ENCODE measurements at places on chromosomes 11 and 22.

DNA sequence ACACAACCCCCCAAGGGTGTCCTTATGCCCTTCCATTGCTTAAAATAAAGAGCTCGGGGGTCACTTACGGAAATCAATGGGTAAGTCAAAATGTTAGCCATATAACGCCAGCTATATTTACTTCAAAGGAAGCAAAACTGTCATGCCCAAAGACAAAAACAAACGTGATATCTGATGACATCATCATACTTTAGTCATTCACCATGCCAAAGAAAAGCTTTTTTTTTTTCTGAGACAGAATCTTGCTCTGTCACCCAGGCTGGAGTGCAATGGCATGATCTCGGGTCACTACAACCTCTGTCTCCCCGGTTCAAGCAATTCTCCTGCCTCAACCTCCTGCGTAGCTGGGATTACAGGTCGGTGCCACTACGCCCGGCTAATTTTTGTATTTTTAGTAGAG, 47.7 kb upstream of the SC5D start:
- no peak for DNase-seq

- DNase-seq, result no peak
These were observed 20.2 kb upstream of the ST14 start for GRCh38 chr11:130139401-130139800.

GRCh38 chr11:70399681-70400112, 1.4 kb downstream of the CTTN start:
- DNase-seq, result no peak

DNA sequence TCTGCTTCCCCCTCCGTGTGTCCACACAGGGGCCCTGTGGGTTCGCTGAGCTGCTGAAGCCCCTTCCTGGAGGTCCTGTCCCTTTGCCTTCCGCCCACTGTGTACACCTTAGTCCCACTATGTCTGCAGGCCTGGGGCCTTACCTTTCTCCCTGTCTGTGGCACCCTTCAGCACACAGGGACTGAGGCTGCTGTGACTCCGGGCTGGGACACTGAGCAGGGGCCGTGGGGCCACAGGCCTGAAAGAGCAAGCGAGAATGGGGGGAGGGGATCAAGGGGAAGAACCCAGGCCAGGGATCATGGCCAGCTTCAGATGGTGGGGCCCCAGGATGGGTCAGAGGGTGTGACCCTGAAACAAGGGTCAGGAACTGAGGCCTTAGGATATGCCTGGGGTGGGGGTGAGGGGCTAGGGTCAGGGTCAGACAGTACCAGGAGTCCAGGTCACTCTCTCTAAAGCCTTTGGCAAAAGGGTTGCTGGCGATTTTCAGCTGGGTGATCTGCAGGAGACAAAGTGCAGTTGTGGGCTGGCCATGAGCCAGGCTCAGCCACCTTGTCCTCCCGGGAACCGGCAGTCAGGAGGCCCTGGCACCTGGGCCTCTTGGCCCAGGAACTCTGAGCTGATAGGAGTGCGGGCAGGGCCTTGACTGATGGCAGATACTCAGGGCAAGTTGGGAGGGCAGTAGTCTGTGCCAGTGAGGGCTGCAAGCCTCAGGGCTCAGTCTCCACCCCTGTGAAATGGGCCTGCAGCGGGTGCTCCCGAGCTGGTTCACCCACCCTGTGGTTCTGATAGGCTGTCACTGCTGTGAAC, 2.6 kb upstream of the NUDT8 start:
- no peak for DNase-seq

DNA sequence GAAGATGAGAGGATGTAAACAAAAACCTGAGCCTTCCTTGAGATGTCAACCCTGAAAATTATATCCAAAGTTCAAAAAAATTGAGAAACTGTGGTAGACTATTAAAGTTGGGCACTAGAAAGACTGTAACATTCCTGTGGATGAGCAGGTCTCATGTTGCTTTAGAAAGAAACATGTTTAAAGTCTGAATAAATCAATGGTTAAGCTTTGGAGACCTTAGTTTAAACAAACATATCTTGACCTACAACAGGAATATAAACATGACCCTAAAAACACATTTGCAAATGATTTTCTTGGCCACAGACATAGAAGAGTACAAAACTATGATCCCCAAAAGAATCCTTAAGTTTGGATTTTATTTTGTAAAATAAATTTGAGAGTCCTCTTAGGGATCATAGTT, 38.1 kb upstream of the PCF11 start:
- no peak for DNase-seq
